ENCODE measurements at places on chromosomes 13 and 19.

DNA sequence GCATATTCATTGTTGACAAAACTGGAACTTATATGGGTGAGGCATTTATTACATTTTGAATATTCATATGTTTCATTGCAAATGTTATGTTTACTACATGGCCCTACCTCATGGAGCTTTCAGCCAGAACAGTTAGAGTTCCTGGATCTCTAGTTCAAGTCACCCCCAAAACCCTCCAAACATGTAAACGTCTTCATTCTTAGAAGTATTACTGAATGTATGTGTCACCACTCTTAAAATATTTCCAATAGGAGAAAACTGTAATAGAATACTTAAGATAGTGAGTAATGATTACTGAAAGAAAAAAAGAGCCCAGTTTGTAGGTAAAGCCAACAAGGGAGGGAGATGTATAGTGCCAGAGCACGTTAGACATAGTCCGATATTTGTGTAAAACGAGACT, 23.5 kb downstream of the URI1 start:
- no peak for DNase-seq

DNA sequence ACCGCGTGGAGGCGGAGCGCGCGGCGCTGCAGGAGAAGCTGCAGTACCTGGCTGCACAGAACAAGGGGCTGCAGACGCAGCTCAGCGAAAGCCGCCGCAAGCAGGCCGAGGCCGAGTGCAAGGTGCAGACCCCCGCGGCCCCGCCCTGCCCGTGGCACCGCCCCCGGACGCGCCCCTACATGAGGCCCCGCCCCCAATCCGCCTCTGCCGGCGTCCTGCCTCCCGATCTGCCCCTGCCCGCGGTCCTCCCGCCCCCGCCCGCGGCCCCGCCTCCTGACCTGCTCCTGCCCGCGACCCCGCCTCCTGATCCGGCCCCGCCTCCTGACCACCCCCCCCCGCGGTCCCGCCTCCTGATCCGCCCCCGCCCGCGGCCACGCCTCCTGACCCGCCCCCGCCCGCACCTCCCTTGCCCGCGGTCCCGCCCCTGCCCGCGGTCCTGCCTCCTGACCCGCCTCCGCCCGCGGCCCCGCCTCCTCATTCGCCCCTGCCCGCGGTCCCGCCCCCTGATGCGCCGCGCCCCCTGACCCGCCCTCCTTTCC, 11.7 kb downstream of the PRR36 start:
- peak; percentile 60 for DNase-seq

DNA sequence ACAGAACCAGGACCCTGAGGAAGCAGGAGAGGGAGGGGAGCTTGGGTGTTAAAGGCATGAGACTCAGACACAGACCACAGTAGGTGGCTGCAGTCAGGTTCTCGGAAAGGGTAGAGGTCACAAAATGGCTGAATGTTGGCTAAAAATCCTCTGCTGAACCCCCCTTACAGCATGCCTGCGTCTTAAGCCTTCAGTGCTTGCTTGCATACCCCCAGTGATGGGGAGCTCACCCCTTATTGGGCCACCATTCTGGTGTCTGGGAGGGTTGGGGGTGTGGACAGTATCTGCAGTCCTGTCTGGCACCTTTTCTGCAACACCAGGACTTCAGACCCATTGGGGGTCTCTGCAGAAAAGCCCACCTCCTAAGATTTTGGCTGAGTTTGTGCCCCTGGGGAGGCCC, 14.2 kb upstream of the B3GNT3 start:
- no peak for DNase-seq

- no peak for DNase-seq
These were observed 685 bp downstream of the GMFG start for GRCh38 chr19:39335168-39335548.

DNA sequence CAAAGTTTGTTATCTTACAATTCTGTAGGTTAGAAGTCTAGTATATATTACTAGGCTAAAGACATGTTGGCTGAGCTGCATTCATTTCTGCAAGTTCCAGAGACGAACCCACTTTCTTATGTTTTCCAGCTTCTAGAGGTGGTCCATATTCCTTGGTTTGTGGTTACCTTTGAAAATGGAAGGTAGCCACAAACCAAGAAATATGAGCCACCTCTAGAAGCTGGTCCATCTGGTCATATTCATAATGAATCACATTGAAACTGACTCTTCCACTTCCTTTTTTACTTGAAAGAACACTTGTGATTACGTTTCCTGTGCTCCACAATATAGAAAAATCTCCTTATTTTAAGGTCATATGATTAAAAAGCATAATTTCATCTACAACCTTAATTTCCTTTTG, 943.0 kb upstream of the PCDH9 start:
- no peak for DNase-seq

- DNase-seq: no peak
These were observed 52.5 kb upstream of the GAS6 start for GRCh38 chr13:113916330-113916815.

GRCh38 chr13:24842549-24843274, 78.7 kb downstream of the RNF17 start:
- no peak for DNase-seq

GRCh38 chr19:58569191-58569942, 3.8 kb downstream of the MZF1 start:
- DNase-seq: no peak

DNA sequence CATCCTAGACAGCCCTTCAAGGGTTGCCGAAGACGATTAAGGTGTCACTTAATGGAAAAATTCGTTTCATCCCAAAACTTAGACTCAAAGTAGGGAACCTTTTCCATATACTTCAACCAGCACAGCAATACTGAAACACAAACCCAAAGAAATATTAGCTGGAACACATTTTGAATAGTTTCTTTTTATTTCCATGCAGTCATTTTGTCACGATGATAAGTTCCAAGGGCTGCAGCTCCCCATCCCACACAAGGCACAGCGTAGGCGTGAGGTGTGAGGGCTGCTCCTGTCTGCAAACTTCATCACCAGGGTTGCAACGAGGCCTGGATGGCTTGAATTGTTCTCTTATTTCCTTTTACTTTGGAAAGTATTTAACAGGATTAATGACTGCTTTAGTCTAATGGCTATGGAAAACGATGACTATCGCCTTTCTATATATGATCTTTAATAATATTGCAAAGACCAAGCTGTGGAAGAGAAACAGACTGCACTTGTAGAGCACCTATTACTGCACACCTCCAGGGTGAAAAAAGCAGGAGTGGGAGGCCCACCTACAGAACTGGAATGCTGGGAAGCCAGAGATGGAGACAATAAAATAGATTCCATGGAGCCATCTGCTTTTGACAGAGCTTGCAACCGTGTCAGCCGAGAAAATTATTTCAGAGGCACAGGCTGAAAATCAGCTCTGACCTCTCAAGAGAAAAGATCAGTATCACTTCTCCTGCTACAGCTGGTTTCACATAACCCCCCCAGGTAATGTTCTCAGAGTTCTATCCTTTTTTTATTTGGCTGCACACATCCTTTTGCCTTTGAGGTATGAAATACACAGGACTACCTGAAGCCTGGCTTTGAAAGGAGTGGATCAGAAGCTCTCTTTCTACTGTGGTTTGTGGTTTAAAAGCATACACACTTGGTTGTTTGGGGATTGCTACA, 274.5 kb upstream of the NBEA start:
- DNase-seq: no peak

GRCh38 chr19:31119951-31120690, 229.1 kb downstream of the TSHZ3 start:
- no peak for DNase-seq

DNA sequence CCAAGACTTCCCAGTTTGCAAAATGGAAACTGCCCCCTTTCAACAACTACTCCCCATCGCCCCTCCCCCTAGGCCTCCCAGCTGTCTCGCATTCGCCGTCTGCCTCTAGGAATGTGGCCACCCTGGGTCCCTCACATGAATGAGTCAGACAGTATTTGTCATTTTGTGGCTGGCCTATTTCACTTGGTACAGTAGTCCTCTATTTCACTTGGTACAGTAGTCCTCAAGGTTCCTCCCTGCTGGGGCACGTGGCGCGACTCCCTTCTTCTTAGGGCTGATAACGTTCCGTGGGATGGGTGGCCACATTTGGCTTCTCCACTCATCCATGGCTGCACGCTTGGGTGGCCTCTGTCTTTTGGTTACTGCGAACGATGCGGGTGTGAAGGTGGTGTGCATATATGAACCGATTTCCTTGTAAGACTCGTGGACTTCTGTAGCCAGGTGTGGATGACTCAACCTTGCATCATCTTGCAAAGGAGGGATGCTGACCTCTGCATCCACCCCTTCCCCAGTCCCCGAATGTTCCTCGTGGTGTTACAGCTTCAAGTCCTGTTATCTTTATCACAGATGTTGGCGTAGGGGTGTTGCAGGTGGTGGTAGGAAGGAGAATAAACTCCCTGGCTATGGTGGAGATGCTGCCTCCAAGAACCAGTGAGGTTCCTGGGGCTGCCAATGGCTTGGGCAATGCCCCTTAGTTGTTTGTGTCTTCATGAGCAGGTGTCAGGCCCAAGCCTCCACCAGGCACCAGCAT, 112.1 kb upstream of the SOX1 start:
- DNase-seq: no peak

GRCh38 chr13:50613356-50613831, 230.1 kb downstream of the DLEU7 start:
- no peak for DNase-seq

- no peak for DNase-seq
These were observed 16.5 kb upstream of the CACTIN start for GRCh38 chr19:3642987-3643673.

DNA sequence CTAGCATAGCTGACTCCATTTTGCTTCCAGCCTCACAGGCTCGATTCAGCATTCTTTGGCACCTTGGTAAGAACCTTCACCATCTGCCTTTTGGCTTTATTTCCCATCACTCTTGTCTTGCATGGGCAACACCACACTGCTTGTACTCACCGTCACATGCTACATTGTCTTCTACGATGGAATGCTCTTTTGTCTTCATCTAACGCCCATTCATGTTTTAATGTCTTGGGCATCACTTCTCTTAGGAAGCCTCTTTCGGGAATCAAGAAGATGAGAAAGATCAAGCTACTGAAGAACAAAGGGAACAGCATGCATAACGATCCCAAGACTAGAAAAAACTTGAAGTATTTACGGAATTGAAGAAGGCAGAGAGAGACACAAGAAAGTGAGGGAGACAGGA, 5.7 kb upstream of the RPL21 start:
- DNase-seq: no peak

- no peak for DNase-seq
These were observed at the start of gene HCST for GRCh38 chr19:35901854-35902661. TSS of gene HCST (plus strand) at chr19:35902529. CDS start at chr19:35902594, 65 bp downstream.

- no peak for DNase-seq
These were observed 27.0 kb downstream of the FPR3 start for GRCh38 chr19:51821921-51822320.

GRCh38 chr19:15042003-15042402, 7.3 kb upstream of the CASP14 start:
- no peak for DNase-seq

- DNase-seq: no peak
These were observed 55.0 kb downstream of the GGACT start for GRCh38 chr13:100533588-100534041.

- DNase-seq: no peak
These were observed 73.3 kb downstream of the OLFM4 start for GRCh38 chr13:53101883-53102282.

DNA sequence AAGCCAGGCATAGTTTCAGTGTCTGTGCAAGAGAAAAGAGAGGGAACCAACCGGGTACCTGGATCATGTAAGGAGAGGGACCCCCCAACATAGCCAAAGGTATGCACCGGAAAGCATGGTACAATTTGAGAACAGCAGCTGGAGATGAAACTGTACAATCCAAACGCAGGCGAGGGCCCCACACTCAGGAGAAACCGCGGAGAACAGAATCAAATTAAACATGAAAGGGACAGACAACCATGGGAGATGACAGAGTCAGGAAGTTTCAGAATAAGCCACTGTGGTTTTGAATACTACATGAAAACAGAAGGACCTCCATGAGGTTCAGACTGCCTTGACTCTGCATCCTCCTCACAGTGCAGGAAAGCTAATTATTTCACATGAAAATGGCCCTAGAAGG, 62.9 kb upstream of the SPATA13 start:
- DNase-seq: no peak

DNA sequence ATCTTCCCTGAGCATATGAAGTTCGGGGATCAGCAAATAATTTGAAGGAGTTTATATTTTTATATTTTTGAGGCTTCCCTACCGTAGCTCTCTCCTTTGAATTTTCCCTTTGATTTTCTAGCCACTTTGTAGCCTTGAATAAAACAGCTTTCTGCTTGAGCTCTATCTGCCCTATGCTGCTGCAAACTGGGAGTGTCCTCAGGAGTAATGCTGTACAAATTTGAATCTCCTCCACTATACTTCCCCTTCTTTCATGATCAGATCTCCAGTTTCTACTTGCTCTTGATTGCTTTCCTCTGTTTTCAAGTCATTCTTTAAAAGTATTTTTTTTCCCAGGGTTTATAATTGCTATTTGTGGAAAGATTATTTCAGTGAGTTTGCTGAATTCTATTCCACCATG, 14.6 kb downstream of the PDS5B start:
- no peak for DNase-seq

DNA sequence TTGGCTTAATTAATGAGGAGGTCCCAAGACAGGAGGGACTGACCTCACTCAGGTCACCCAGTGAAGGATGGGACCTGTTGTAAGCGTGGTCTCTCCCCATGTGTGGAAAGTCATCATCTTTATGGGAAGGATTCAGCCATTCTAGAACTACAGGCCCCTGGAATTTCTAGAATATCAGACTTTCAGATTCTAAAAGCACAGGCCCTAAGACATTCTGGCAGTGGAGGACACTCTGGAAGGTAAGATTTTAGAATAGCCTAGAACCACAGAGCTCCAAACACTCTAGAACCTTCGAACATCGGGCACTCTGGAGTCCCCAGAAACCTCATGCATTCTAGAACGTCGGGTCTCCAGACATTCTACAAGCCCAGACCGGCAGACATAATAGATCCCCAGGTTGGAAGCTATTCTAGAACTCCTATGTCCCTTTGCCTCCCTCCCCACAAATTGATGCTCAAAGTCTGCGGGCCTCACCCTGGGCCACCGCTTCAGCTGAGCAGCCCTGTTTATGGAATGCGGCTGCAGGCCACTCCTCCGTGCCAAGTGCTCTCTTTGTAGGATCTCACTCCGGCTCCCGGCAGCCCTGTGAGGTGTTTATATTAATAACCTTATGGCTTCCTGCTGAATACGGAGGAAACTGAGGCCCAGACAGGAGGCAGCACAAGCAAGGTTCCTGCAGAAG, 1.9 kb upstream of the KLK15 start:
- DNase-seq: no peak

DNA sequence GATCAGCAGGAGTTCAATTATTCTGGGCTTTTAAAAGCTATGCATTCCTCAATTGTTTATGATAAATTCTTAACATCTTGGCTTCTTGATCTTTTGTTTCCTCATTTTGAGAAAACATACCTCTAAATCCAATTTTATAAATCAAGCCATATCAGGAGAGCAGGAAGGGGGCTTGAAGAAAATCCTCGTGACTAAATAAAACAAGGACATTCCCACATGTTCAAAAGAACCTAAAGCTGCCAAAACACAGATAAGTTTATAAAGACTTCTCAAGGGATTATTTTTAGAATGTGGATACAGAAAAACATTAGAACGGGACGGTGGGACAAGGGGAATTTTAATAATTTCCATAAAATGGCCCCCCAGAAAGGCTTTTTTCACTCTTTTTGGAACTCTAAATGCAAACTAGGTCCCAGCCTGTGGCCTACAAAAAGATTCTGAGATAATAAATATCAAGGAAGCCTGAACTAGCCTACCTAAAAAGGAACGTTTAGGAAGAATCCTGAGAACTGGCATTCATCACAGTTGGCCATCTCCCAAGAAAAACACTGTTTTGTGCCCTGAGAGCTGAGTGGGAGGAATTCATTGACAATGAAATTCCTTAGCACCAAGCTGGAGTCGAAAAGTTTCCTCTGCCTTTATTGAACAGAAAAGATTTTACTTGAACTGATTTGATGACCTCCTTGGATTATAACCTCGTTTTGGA, 30.1 kb downstream of the ZAR1L start:
- DNase-seq: no peak

All from activated T-helper 1 cell treated with anti-CD3 and anti-CD28 coated beads, Interleukin-2, amount 50 U/mL, for 16 hours (primary cell).